Nephron progenitor cell (in vitro differentiated cells): ENCODE measurements at places on chromosomes 2 and 18.

GRCh38 chr18:25341831-25342230, 10.1 kb downstream of the ZNF521 start:
- no peak for DNase-seq

DNA sequence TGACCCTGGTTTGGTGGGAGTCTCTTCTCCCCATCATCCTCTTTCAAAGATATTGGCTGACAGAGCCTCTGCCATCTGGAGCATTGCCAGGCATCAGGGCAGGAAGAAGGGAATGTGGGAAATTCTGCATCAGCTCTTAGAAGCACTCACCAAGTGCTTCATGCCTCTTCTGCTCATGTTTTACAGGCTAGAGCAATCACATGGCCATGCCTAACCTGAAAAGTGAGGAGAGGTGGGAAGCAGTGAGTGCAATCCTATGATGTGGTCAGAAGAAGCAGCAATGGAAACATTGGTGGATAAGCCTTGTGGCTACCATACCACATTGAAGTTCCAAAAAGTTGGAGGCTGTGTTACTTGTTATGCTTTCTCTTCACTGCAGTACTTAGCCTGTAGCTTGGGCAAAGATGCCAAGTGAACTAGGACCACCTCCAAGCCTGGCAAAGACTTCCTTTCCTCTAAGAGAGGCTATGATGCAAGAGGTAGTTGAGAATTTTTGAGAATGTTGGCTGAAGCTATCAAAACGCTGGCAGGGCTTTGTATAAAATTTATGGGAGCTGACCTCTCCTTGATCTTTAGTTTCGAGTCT, 64.1 kb downstream of the BCL2L11 start:
- DNase-seq = no peak

- DNase-seq = no peak
Measured at GRCh38 chr2:100303744-100304143, 18.6 kb downstream of the LONRF2 start.

GRCh38 chr2:207167099-207167923, 1.6 kb upstream of the KLF7 start:
- DNase-seq = no peak

GRCh38 chr2:152200101-152200500, 24.5 kb upstream of the STAM2 start:
- DNase-seq = no peak

GRCh38 chr2:51791496-51791895, 759.6 kb upstream of the NRXN1 start:
- DNase-seq = no peak

- no peak for DNase-seq
Measured at GRCh38 chr2:189492451-189492850, 51.2 kb downstream of the WDR75 start.

DNA sequence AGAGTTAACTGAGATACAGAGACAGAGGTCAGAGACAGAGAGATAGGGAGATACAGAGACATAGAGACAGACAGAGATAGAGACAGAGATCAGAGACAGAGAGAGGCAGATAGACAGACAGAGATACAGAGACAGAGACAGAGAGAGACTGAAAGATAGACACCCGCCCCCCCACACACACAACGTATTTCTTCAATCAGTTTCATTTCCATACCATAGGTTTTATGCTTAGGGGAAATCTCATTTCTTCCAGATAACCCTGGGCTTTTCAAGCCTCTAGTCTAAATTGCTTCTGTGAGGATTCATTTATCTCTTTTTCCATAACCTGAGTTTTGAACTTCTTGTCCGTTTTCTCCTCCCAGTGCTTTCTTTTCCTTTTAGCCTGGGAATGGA, 94.6 kb downstream of the CD8B2 start:
- no peak for DNase-seq

DNA sequence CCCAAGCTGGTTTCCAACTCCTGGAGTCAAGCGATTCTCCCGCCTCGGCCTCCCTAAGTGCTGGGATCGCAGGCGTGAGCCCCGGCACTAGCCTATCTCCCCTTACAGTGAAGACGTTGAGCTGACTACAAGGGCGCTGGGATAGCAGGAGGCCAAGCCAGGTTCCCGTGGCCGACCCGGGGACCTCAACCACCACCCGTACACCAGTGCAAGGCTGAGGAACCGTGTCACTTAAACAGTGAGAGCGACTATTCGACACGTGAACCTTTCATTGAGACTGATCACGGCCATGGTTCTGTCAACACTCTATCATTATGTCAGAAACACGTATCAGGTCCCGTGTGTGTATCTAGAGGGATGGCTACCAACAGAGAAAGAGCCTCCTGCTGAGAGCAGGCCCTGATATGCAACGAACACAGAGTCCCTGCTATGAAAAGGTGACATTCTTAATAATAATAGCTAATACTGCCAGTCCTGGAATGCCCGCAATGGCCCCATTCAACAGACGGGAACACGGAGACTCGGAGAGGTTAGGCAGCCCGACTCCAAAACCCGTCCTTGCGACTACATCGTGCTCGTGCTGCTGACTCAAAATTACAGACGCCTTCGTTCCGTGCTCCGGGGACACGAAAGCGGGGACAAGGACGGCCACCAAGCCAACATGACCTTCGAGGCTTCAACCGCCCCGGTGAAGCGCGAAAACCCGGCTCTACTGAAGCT, 833 bp downstream of the AFG3L2 start:
- peak; percentile 27 for DNase-seq

GRCh38 chr2:85537600-85538506, 1.1 kb upstream of the MAT2A start:
- peak; percentile 46 for DNase-seq

- no peak for DNase-seq
Measured at GRCh38 chr2:119730671-119731177, 29.0 kb upstream of the PTPN4 start.

GRCh38 chr2:60515721-60516226, 37.7 kb downstream of the BCL11A start:
- no peak for DNase-seq

DNA sequence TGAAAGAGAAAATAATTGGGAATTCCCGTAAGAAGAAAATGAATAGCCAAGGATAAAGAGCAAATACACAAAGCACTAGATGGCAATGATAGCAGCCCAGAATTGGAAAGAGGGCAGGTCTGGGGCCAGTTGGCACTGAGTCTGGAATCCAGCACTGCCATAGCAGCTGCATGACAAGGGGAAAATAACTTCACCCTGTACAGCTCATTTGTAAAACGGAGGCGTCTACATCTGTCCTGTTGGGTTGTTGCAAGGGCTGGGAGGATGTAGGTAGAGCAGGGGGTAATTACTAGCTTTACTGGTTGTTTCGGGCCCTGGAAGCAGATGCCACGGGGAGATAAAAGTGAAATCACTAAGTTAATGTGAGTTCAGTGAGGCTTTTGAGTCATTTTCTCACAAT, 110.0 kb upstream of the RASGRP3 start:
- DNase-seq = no peak

GRCh38 chr2:119483395-119483753, 40.9 kb downstream of the SCTR start:
- DNase-seq = no peak

GRCh38 chr2:159939946-159940345, 122.5 kb downstream of the PLA2R1 start:
- no peak for DNase-seq

GRCh38 chr2:232802091-232802490, 25.7 kb upstream of the KCNJ13 start:
- DNase-seq = no peak

- peak; percentile 10 for DNase-seq
Measured at GRCh38 chr2:230781130-230781797, 68.6 kb downstream of the CAB39 start.

- DNase-seq = no peak
Measured at GRCh38 chr2:241654551-241654950, 17.1 kb downstream of the ATG4B start.

- DNase-seq = no peak
Measured at GRCh38 chr2:183919167-183919566, 679.2 kb upstream of the ZNF804A start.

DNA sequence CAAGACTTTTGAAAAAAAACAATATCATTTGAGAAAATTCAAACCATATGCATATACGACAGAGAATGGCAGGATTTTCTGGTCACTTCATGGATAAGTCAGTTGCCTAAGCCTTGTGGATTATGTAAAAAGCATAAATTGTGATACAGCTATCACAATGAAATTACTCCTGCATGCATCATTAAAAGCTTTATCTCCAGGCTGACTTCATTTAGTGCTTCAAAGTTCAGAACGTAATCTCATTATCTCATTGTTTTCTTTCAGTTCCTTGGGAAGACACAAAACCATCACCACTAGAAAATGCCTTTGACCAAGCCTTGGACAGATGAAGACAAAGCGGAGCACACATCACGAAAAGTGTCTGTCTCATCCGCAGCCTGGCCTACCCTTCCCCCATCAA, 57.0 kb downstream of the L3MBTL4 start:
- DNase-seq = no peak

GRCh38 chr2:161625314-161625919, 1.2 kb downstream of the SLC4A10 start:
- peak; percentile 46 for DNase-seq

- peak; percentile 6 for DNase-seq
Measured at GRCh38 chr2:79717364-79718007, 204.6 kb downstream of the CTNNA2 start.

GRCh38 chr2:23625726-23626125, 240.7 kb downstream of the KLHL29 start:
- DNase-seq = no peak

DNA sequence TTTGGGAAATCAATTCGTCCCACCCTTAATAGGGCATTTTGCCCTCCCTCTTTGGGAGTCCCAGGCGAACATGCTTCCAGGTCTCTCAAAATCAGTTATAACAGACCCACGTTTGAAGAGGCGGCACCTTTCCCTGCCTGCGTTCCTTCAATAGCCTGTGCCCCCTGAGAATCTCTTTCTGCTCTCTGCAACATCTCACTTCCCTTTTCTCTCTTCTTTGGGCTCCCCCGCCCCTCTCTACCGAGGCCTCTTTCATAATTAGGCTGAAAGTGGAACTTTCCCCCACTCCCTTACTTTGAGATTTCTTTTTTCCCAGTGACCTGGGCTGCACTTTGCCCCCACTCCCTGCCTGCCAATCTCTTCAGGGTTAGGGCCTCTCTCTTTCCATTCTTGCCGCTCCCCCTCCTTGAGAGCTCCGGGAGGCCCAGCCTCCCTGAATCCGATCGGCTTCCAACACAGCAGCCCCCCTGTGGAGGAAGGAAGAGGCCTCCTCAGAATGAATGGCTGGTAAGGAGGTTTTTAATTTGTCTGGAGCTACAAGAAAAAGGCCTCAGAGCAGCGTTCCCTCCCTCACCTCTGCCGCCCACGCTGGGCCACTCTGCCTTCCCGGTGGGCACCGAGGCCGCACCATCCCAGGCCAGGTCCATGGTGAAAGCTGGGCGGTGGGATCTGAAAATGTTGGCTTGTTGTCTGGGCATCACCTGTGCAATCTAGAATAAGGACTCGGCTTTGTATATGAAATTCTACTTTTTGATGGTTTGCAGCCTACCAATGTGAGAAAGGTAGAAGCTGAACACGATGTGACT, 162.6 kb upstream of the SIX3 start:
- no peak for DNase-seq

- no peak for DNase-seq
Measured at GRCh38 chr2:64751286-64752260, 97.9 kb upstream of the SERTAD2 start.

- no peak for DNase-seq
Measured at GRCh38 chr2:114949228-114949804, 506.9 kb downstream of the DPP10 start.

GRCh38 chr2:41853427-41854191, 194.2 kb upstream of the PKDCC start:
- peak; percentile 70 for DNase-seq

- no peak for DNase-seq
Measured at GRCh38 chr2:239828192-239828972, 196.8 kb downstream of the NDUFA10 start.

DNA sequence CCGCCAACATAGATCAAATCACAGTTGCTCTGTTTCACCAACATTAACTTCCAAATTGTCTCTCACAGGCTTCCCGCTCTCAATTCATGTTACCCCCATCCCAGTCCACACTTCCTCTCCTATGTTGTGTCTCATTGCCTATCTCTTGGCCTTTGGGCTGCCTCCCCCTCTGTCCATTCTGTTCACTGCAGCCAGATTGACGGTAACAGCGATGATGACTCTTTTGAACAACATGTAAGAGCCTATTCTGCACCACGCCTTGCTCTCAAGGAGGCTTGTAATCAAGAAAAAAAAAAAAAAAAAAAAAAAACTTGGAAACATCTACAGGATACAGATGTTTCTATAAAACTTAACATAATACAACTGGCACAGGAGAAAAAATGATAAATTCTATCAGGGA, 77.3 kb upstream of the RMDN2 start:
- no peak for DNase-seq

- no peak for DNase-seq
Measured at GRCh38 chr2:36178384-36178783, 177.2 kb upstream of the CRIM1 start.

DNA sequence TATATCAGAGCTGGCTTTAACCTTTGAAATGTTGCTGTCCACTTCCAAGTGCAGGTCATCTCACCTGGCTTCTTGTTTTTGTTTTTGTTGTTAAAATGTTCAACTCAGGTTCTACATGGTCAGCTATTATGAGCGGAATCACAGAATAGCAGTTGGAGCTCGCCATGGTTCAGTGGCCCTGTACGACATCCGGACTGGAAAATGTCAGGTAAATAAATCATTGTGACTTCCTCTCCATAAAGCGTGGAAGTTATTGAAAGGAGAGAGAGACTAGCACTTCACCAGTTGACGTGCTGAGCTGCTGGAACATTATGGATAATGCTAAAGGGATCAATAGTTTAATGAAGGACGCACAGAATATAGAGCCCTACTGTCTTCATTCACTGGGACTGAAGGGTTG, 184.6 kb upstream of the BOD1L2 start:
- peak; percentile 8 for DNase-seq

- no peak for DNase-seq
Measured at GRCh38 chr2:8576525-8577167, 105.2 kb upstream of the ID2 start.

- no peak for DNase-seq
Measured at GRCh38 chr2:181790716-181791649, 100.5 kb upstream of the ITPRID2 start.

DNA sequence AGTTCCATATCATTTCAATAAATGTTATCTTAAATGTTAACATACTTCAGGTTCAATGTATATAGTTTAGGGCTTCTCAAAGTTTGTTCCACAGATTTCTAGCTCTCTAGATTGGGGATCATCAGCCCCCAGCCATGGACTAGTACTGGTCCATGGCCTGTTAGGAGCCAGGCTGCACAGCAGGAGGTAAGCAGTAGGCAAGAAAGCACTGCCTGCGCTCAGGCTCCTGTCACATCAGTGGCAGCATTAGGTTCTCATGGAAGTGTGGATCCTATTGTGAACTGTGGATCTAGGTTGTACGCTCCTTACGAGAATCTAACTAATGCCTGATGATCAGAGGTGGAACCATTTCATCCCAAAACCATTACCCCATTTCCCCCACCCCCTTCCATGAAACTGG, 531.1 kb downstream of the PARD3B start:
- no peak for DNase-seq

- no peak for DNase-seq
Measured at GRCh38 chr18:3213300-3214059, 6.3 kb downstream of the MYOM1 start.

GRCh38 chr2:127485051-127485693, 41.1 kb downstream of the IWS1 start:
- DNase-seq = no peak
